ENCODE measurements at places on chromosomes 1 and 21.
A peak's percentile ranks its signal among the peaks of the same experiment; 100 is the strongest.

- peak; percentile 1 for DNase-seq
Observed at GRCh38 chr1:199612976-199613774, 414.3 kb upstream of the NR5A2 start.

DNA sequence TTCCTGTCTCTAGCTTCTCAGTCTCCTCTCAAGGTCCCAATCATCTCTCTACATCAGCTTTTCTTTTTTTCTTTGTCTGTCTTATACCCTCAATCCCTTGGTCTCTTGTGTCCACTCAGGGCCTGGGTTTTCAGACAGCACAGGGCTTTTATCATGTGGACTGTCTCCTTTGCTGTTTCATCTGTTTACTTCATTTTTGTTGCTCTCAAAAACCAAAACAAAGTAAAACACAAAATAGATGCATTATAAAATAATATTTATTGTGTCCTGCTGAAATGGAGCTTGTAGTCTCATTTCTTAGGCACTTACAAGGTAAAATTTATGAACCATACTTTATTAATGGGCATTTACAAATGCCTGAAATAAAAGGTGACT lies 17.8 kb upstream of the SLAMF6 start:
- no peak for DNase-seq

GRCh38 chr21:17903029-17903806 lies 84.1 kb upstream of the C21orf91 start:
- peak; percentile 25 for DNase-seq

GRCh38 chr1:28745653-28746173 lies 9.0 kb downstream of the YTHDF2 start:
- DNase-seq = no peak

- no peak for DNase-seq
Observed at GRCh38 chr1:59577774-59578173, 237.0 kb upstream of the HOOK1 start.
